ENCODE measurements at places on chromosomes 13 and 19.

- no peak for DNase-seq
Measured at GRCh38 chr19:32387701-32388392, 17.7 kb upstream of the DPY19L3 start.

DNA sequence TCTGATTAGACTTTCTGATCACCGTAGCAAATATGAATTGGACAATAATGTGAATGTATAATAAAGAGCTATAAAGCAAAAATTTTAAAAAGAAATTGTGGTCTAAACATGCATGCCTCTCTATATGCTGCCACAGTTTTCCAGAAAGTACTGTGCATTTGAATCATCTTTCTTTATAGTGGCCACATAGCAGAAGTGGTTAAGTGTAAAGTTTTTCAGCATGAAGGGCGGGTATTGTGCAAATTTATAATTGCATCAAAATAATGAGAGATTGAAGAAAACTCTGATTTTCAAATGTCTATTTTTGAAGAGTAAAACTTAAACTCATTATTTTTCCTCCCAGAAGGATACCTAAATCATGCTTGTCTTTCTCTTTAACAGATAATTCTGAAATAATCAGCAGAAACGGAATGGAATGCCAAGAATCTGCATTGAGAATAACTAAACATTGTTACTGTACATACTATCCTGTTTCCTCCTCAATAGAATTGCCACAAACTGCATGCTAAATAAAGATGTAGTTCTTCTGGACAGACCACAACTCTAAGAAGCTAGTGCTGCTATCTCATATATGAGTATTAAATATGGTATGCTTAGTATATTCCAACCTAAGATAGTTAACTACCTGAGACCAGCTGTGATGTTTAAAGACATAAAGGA is 42.9 kb upstream of the RAP2A start:
- DNase-seq, result no peak

DNA sequence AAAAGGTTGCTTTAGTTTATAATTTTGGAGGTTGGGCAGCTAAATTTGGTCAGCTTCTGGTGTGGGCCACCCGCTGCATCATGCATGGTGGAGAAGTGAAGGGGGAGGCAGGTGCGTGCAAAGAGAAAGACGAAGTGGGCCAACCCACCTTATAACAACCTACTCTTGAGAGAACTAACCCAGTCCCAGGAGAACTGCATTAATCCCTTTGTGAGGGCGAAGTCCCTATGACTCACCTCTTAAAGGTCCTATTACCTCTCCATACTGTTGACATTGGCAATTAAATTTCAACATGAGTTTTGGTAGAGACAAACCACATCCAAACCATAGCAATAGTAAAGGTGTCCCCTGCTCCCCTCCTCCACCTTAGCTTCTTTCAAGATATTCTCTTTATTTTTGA is 7.7 kb upstream of the FGF9 start:
- no peak for DNase-seq

DNA sequence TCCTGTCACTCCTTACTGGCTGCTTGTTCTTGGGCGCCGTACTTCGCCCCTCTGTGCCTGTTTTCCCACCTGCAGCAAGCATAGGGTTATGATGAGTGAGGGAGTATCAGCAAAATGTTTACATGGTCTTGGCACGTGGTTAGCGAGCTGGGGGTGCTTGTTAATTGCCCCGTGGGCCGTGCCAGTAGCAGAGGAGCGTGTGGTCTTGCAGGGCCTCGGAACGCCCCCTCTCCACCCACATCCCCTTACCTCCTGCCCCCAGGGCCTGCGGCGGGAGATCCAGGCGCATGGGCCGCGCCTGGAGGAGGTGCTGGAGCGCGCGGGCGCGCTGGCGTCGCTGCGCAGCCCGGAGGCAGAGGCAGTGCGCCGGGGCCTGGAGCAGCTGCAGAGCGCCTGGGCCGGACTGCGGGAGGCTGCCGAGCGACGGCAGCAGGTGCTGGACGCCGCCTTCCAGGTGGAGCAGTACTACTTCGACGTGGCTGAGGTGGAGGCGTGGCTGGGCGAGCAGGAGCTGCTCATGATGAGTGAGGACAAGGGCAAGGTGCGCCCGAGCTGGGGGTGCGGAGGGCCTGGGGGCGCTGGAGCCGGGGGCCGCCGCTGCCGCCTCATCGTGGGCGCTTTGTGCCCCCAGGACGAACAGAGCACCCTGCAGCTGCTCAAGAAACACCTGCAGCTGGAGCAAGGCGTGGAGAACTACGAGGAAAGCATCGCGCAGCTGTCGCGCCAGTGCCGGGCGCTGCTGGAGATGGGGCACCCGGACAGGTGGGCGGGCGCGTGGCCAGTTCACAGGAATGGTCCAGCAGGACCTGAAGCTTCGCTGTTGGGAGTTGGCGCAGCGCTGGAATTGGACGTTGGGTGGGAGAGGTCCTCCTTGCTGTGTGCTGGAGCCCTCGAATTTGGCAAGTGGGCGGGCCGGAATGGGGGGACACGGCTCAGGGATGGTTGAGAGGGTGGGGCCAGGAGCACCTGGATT is 22.5 kb upstream of the SHKBP1 start:
- no peak for DNase-seq

DNA sequence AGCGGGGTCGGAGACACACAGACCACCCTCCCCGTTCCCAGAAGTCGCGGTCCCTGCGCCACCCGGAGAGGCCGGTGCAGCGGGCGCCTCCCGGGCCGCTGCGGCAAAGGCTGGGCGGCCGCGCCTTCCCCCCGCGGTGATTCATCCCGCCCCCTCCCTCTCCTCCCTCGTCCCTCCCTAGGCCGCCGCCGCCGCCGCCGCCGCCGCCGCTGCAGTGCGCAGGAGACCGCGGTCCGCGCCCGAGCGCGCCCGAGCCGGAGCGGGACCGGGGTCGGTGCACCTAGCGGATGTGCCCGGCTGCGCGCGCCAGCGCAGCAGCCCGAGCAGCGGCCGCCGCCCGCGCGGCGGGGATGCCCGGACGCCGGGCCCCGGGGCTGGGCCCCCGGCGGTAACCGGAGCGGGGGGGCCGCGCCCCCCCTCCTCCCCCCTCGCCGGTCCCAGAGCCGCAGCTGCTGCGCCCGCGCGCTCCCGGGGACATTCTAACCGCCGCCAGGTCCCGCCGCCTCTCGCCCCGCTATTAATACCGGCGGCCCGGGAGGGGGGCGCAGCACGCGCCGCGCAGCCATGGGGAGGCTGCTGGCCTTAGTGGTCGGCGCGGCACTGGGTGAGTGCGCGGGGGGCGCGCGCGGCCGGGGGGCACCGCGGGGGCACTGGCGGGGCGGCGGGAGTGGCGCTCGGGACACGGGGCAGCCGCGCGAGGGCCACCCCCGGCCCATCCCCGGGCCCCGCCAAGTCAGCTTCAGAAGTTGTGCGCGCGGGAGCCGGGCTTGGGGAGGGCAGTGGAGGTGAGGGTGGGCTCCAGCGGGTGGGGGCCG is at the start of gene SCN1B:
Gene SCN1B, plus strand, starts transcription at position 214 of the 815 bp plus-strand sequence. Its CDS starts 351 bp downstream, at position 565.
- no peak for DNase-seq
